T-cell (primary cell): ENCODE measurements at places on chromosomes 12 and 14.

DNA sequence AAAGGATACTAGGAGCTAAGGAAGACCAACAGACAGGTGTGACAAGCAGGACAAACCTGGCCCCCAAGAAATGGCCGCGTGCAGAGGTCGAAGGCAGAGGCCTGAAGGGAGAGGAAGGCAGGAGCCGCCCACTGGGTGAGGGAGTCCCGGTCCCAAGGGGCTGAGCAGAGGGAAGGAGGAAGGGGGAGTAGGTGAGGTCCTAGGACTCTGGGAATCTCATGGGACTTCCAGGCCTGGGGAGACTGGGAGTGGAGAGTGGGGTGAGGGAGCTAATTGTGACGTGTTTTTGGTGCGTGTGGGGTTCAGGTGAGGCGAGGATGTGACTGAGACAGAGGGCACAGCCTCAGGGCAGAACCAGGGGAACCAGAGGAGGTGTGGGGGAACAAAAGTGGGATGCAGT lies 11.7 kb upstream of the FLVCR2 start:
- DNase-seq: no peak

DNA sequence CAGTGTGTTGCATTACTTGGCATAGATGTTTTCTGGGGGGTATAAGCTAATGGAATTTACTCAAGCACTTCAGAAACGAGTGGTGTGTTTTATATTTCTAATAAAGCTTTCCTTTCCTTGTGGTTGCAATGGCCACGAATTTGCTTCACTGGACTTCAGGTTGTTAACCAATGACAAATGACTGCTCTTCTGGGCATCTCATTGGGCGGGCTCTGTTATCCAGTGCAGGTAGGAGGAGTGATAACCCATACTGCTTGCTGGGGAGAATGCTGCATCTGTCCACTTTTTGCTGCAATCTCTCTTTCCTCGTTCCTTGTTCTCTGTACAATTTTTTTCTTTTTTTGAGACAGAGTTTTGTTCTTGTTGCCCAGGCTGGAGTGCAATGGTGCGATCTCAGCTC lies 80.0 kb upstream of the RPH3A start:
- no peak for DNase-seq

- DNase-seq: no peak
Measured at GRCh38 chr14:50607761-50608160, 47.8 kb downstream of the ATL1 start.

- no peak for DNase-seq
Measured at GRCh38 chr14:24397639-24398292, 1.0 kb upstream of the NYNRIN start.

GRCh38 chr14:72057701-72058285 lies 125.6 kb downstream of the RGS6 start:
- no peak for DNase-seq

DNA sequence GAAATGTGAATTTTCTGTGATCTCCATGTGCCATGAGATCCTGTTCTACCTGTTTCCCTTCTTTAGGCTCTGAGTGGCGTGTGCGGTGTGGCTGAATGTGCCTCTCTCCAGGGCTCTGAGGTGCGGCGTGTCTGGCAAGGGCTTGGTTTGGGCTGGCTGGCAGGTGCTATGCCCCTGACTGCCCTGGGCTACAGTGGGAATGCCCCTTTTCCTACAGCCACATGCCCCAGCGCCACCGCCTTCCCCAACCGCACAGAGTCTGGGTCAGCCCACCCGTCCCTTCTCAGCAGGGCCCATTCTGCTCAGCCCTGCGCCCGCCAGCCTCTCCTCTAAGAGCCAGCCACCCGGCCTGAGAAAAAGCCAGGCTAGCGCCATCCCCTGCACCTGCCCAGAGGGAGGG lies 24.7 kb downstream of the BTBD6 start:
- DNase-seq: no peak

GRCh38 chr12:76032043-76032981 lies 736 bp upstream of the PHLDA1 start:
- DNase-seq: no peak

DNA sequence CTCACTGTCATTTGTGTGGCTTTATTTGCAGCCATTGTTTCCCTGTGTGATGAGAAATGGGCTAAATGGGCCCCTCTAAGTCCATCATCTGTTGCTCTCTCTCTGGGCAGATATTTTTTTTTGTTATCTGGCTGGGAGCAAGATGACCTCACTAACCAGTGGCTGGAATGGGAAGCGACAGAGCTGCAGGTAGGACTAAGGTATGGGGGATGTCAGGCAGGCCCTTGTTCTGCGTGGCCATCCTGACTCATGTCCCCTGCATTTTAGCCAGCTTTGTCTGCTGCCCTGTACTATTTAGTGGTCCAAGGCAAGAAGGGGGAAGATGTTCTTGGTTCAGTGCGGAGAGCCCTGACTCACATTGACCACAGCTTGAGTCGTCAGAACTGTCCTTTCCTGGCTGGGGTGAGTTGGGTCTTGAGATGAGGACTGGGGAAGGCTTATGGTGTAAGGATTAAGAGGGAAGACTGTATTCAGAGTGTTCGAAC lies 1.3 kb downstream of the MARS1 start:
- DNase-seq: no peak

DNA sequence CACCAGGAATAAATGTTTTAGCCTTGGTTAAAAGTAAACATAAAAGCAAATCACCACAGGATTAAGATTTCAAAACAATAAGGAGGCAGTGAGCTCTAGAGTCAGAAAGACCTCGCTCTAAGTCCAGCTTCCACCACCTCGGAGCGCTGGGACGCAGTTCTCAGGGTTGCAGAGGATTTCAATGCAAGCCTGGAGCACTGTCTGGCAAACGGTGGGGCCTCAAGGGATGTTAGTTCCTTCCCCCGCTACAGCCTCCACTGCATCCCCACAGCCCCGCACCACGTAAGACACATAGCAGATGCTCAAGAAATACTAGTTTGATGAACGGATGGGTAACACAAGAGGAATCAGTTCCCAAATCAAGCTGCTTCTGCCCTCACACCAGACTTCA lies 39.3 kb upstream of the TMCC3 start:
- no peak for DNase-seq

DNA sequence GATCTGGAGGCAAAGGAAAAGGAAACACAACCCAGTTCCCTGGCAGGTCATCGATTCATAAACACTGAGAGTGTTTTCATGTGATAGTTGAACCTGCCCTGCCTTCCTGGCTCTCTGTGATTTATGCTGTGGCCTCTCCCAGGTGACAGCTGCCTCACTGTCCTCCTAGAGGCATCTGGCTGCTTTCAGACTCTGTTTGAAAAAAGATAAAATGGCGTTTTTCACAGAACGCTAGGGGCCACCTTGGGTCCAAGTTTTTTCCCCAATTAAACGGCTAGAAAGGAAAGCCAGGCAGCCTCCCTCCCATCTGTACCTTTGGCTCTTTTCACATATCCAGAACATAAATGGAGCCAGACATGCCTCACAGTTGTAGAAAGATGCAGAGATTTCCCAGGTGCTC lies 252.6 kb upstream of the CCDC196 start:
- DNase-seq: no peak

DNA sequence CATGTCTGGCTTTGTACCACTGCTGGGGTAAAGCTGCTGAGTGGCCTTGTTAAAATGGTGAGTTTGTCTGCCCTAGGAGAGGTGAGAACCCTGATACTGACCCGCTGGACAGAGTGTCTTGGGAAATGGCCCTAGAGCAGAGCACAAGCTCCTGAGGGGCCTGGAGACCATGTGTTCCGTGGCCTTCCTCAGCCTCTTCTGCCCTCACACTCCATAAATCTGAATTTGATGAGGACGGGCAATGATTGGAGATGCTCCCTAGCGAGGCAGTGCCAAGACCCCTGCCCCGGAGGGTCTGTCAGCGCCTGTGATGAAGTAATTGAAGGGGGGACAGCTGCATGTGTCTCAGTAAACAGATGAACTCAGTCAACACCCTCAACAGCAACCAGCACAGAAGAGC lies 54.1 kb downstream of the KCNA5 start:
- no peak for DNase-seq

DNA sequence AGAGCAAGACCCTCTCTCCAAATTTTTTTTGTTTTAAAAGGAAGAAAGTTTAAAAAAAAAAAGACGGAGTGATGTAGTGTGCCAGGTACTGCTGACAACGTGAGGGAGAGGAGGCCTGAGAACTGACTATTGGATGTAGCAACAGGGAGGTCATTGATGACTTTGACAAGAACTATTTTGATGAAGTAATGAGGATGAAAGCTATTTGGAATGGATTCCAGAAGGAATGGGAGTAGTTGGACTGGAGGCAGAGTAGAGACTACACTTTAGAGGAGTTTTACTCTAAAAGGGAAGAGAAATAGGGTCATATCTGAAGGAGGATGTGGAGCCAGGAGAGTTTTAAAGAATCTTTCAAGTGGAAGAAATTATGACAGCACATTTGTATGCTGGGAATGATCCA lies 27.8 kb upstream of the SLC38A2 start:
- no peak for DNase-seq
